ENCODE measurements at places on chromosomes 1 and 21. TPM values are rescaled to one million over a fixed set of nuclear protein-coding genes. Genes with fewer than 3 reads are reported as not detected.

DNA sequence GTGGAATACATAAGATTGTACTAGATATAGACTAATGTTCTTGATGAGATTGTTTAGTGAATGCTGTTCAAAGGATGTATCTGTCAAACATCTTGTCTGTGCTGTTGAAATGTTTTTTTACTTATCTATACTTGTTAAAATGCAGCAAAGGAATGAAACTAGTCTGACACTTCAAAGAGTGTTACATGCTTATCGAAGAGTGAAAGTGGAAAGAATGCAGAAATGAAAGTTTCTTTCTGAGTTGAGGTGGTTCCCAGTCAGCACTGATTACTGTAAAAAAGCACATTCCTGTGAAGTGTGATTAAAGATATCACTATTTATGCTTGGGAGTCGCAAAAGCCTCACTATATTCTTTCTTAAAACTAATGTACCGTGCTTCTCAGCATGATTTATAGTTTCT, 1225.2 kb downstream of the NCAM2 start:
- no peak for DNase-seq
- no peaks in the 10 kb centered on the region for H3K36me3 ChIP-seq
- H3K4me1 ChIP-seq: no peaks in the 10 kb centered on the region
- H3K27me3 ChIP-seq: no peaks in the 10 kb centered on the region

DNA sequence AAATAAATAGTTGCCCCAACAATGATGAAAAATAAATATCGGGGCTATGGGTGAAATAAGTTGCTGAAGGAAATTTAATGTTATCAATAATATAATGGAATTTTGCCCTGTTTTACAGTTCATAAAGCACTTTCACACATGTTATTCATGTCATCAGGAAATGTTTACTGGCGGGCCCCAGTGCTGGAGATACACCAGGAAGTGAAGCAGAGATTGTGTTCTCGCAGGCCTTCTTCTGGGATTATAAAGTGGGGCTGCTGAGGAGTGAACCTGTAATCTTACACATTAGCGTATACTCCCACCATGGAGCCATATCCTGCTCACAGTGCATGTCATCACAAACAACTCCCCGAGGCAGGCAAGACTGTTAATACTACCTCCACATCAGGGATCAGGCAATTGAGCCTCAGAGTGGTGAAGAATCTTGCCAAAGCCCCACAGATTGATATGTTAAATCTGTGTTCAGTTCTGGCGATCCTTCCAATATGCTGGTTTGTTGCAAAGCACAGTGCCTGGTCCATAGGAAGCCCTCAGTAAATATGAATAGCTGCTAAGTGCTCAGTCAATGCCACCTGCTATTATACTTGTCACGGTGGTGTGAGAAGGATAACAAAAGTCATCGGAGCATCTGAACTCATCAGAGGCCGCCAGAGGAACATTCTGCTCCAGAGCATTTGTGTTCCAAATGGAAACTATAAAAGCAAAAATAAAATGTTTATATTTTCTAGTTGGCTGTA, 104.4 kb upstream of the UBE2U start:
- H3K4me3 ChIP-seq: no peak overlapping the region
- H3K27ac ChIP-seq: no peak overlapping the region
- DNase-seq: peak; percentile 38
- H3K4me1 ChIP-seq: peaks cover 5% of the 10 kb centered on the region
- no peaks in the 10 kb centered on the region for H3K36me3 ChIP-seq

GRCh38 chr1:191907121-191907520, 251.1 kb upstream of the RGS18 start:
- no peak for DNase-seq
- H3K4me1 ChIP-seq: no peaks in the 10 kb centered on the region
- H3K27me3 ChIP-seq: no peaks in the 10 kb centered on the region
- H3K36me3 ChIP-seq: no peaks in the 10 kb centered on the region

DNA sequence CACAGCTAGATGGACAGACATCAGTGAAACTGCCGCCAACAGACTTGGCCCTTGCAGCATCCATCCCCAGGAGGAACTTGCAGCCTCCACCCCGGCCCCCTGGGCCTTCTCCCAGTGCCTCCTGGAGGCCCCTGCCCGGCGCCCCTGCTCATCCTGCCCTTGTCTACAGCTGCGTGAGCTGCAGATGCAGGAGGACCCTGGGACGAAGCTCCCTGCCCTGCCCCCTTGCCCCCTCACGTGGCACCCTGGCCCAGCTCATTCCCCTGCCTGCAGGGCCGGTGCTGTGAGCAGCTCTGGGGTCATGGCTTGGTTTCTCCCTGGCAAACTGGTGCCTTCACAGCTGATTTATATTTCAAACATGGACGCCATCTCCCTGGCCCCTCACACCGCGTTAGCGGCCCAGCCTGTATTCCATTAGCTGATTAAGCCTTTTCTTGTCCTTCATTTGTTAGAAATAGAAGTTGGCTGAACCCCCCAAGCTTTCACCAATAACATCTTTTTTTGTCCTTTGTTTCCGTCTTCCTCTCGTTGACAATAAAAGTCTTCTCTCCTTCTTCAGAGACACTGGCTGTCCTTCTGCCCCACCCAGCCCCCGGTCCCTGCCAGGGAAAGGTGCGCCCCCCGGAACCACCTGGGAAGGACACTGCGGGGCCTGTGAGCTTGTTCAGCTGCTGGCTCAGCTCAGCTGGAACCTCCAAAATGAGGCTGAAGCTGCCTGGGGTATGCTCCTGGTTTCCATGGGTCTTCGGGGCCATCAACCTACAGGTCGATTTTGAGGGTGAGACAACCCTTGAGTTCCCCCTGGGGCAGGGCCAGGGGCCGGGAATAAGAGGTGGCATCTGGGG, 34.0 kb upstream of the SLC19A1 start:
- DNase-seq: no peak
- no peaks in the 10 kb centered on the region for H3K36me3 ChIP-seq
- peaks cover 5% of the 10 kb centered on the region for H3K4me1 ChIP-seq
- peaks cover 3% of the 10 kb centered on the region for H3K27me3 ChIP-seq
- no peak overlapping the region for H3K27ac ChIP-seq

GRCh38 chr1:33306653-33307493, 14.0 kb downstream of the A3GALT2 start:
- peaks cover 10% of the 10 kb centered on the region for H3K4me1 ChIP-seq
- no peak overlapping the region for H3K27ac ChIP-seq
- peak; percentile 81 for DNase-seq
- no peaks in the 10 kb centered on the region for H3K36me3 ChIP-seq

Gene RXRG
- 0.43 TPM for total RNA-seq

DNA sequence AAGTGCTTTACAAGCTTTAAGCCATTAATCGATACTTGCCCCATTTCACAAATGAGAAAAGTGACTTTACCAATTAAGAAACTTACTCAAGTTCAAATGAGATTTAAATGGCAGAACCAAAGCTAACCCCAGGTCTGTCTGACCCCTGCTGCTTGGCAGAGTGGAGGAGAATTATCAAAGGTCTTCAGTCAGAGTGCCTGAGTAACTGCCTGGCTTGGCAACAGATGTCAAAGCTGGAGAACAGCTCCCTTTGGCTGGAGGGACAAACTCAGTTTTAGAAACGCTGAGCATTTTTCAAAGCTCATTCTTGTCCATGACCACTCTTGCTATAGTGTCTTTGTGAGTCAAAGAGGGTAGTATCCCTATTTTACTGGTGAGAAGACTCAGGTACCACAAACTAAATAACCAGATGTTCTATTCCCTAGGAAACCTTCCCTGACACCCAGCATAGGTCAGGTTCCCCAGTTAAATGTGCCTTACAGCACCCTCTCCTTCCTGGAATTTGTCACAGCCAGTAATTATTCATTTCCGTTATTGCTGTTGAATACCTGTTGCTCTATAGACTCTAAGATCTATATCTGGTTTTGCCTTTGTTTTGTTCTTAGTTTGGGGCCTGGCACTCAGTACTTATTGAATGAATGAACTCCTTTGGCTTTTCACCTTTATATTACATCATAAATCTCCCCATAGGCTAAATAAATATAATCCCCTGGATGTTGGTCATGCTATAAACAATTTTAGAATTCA, 5.0 kb upstream of the BCAR3 start:
- H3K4me3 ChIP-seq: no peak overlapping the region
- no peaks in the 10 kb centered on the region for H3K27me3 ChIP-seq
- peaks cover under 1% of the 10 kb centered on the region for H3K4me1 ChIP-seq
- H3K27ac ChIP-seq: no peak overlapping the region
- no peaks in the 10 kb centered on the region for H3K36me3 ChIP-seq

Gene GNG4
- 1.5 TPM for total RNA-seq

DNA sequence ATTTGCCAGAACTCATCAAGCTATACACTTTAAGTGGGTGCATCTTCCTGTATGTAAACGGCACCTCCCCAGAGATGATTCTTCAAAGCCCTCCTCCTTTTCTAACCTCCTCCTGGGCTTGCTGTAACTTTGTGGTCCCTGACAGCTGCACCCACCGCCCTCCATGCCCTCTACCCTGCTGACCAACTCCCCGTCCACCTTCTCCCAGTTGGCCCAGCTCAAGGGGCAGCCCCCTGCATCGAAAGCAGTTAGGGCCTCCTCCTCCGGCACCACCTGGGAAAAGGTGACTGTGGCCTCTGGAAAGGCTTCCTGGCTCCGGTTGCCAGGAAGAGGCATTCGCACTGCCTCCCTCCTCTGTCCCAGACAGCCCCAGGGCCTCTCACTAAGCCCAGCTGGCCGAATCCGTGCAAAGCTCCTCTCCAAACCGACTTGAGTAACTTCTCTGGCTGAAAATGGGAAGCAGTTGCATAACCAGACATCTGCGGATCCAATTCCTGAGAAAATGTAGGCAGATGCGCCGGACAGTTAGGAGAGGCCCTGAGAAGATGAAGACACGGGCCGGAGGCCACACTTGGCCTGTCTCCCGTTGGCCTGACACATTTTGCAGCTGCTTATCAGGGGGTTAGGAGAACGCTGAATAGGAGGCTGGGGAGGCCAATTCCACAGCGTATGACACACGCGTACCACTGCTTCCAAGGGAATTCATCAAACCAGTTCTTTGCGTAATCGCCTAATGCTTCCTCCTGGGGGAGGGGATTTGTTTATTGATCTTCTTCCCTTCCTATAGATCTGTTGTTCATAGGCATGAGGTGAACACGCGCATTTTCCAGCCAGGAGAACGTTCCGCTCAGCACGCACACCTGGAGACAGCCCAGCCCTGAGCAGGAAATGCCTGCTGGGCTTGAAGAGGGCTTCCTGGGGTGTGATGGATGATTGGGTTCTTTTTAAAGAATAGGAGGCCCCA, 48.7 kb upstream of the COL6A2 start:
- no peaks in the 10 kb centered on the region for H3K27me3 ChIP-seq
- H3K36me3 ChIP-seq: no peaks in the 10 kb centered on the region
- H3K27ac ChIP-seq: peak overlapping the region; percentile 53
- H3K4me1 ChIP-seq: no peaks in the 10 kb centered on the region

Measured in stomach (tissue), 19 donors.